CD4-positive, alpha-beta memory T cell (primary cell): ENCODE measurements at places on chromosomes 2 and 18. TPM values are rescaled to one million over a fixed set of nuclear protein-coding genes. Genes with fewer than 3 reads are reported as not detected.

KRTCAP3 gene
- 9.4 TPM for polyA plus RNA-seq

TRABD2A gene
- 67.1 TPM for polyA plus RNA-seq

TTR gene
- polyA plus RNA-seq = not detected

DNA sequence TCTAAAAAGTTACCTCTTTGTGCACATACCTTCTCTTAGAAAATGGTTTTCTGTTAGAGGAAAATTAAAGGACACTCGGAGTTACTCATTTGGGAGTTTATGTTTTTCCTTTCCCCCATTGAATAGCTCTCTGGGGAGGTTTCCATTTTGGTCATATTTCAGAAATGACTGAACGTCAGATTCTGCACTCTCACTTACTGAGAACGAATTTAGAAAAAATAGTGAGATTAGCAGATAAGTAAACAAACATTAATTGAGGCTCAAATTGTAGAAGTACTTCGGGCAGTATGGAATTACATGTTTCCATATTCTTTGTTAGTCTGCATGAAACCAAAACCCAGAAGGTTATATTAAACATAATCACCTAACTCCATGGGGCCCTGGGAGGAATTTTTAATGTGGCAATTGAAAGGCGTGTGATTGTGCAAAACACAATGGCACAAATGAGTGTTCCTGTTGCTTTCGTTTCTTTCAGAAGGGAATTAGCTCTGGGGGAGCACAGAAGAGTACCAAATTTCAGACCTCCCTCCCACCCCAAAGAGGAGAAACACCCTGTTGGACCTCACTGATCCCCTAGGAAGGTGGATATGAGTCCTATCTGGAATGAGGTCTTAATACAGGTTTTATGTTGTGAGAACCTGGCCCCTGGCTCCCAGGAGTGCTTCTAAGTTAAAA lies 212.3 kb downstream of the BCL2 start:
- no peak overlapping the region for H3K4me3 ChIP-seq
- DNase-seq = no peak
- H3K27ac ChIP-seq = no peak overlapping the region

- no peaks in the 10 kb centered on the region for H3K36me3 ChIP-seq
- H3K27me3 ChIP-seq = no peaks in the 10 kb centered on the region
- no peak overlapping the region for H3K27ac ChIP-seq
Observed at GRCh38 chr2:226256709-226257376, 542.8 kb downstream of the IRS1 start.

DNA sequence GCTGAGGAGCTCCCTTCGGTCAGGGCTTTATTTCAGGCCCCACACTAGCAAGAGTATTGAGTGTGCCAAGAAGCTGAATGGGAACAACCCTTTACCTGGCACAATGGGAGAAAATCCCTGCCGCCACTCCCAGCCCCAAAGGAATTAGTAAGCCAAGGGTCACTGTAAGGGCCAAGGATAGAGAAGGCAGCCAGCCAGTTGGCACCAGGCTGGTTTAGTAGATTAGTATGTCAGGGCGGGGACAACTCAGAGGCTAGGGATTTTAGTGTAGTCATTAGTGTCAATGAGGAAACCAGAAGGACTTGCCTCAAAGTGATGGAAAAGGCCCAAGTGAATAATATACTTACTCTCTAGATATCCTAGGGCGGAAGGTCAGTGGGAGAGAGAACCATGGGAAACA lies 34.9 kb upstream of the CYP26B1 start:
- no peak overlapping the region for H3K4me3 ChIP-seq
- no peak overlapping the region for H3K27ac ChIP-seq
- no peak for DNase-seq
- H3K27me3 ChIP-seq = no peaks in the 10 kb centered on the region

DNA sequence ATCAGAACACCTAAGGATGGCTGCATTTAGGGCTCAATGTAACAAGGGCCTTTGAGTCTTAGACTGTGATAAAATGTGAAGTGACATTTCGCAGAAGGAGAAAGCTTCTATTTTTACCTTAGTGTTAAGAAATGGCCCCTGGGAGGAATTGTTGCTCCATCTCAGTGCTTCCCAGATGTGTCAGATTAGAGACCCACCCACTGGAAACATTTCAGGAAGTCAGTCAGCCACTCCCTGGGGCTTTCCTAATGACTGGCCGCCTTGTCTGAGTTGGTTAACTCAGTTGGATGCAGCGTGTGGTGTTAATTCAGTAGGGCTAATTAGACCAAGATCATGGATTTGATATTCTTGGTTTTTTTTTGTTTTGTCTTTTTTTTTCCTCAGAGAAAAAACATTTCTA lies 355.9 kb downstream of the PIK3C3 start:
- H3K27me3 ChIP-seq = no peaks in the 10 kb centered on the region
- no peaks in the 10 kb centered on the region for H3K4me1 ChIP-seq
- H3K27ac ChIP-seq = no peak overlapping the region

DNA sequence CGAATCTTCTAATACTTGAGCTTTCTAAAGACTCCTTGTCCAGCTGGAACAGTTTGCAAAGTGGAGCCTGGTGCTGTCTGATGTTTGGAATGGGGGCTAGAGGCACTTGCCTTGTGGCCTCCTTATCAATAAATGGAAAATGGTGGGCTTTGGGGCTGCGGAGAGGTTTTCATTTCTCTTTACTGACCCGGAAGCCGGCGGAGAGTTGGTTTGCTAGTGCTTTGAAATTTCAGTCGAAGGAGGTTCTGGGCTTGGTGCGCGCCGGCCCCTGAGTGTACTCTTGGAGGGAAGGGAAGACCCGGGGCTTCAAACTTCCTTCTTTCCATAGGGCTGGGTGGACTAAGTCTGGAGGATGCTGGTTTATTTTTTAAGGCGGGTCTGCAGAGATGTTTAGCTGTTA lies 714 bp downstream of the RPIA start:
- H3K27me3 ChIP-seq = no peaks in the 10 kb centered on the region
- no peaks in the 10 kb centered on the region for H3K36me3 ChIP-seq

DNA sequence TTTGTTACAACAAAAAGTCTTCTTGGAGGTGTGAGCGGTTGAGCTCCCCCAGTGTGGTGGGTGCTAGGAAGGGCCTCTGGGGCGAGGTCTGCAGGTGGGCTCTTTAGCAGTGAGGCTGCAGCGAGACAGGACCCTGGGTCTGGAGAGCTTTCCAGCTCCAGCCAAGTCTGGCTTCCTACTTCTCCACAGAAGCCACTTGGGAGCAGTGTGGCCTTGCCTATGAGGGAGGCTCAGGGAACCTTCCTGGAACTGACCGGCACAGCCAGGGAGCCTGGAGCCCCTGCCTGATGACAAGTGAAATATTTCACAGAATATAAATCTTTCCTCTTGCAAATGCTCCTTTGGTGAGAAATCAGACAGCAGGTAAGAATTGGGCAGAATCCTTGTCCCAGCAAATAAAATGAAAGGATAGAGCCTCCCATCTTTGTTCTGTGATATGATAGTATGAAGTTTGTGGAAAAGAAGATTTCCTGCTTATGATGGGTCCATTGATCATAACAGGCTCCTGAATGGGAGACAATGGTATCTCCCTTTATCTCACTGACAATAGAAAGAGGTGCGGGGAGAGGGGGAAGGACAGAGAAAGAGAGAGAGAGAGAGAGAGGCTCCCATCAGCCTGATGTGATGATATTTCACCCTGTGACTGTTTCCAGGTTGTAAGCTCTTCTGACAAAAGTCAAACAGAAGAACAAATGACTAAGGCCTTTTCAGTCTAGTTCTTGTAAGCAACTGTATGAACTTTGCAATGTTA lies 289.8 kb upstream of the SPRED2 start:
- H3K4me3 ChIP-seq = no peak overlapping the region
- H3K27me3 ChIP-seq = no peaks in the 10 kb centered on the region
- H3K4me1 ChIP-seq = no peaks in the 10 kb centered on the region
- no peak overlapping the region for H3K27ac ChIP-seq
- H3K36me3 ChIP-seq = no peaks in the 10 kb centered on the region

DNA sequence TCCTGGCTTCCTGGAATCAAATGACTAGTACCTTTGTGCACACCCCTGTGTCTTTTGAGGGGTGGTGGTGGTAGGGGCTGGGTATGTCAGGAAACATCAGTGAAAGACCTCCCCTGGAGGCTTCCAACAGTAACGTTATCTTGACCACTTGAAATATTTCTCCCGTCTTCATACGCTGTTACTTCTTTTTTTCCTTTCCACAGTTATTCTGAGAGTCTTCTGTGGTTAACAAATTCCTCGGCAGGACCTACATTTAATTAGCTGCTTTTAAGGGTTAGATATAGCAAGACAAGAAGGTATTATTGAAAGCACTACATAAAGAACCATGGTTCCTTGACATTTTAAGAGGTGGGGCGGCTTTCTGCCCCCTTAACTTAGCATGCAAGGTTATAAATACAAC lies 34.6 kb downstream of the UGP2 start:
- H3K4me1 ChIP-seq = peaks cover 8% of the 10 kb centered on the region
- no peaks in the 10 kb centered on the region for H3K36me3 ChIP-seq
- H3K4me3 ChIP-seq = no peak overlapping the region
- DNase-seq = no peak
- H3K27me3 ChIP-seq = no peaks in the 10 kb centered on the region
- no peak overlapping the region for H3K27ac ChIP-seq
